A549 treated with RU486 at 1 μM for 4 hours (cell line): ENCODE measurements at places on chromosomes 3 and 15. TPM values are rescaled to one million over a fixed set of nuclear protein-coding genes. Genes with fewer than 3 reads are reported as not detected.

CKMT1B gene
- 2.9 to 6.1 TPM (median 3.4 TPM) in 5 replicates for total RNA-seq

CLDND1 gene
- 50.8 to 66.3 TPM (median 57.8 TPM) in 5 replicates for total RNA-seq

ZNF501 gene
- not detected in 5 replicates for total RNA-seq

GLDN gene
- total RNA-seq = 0.09 TPM in 1 of 5 replicates, not detected in the others

SLC12A1 gene
- total RNA-seq = not detected in 5 replicates

ARL6 gene
- total RNA-seq = 2.8 to 6.3 TPM (median 5.5 TPM) in 5 replicates

GASK1A gene
- total RNA-seq = not detected in 5 replicates

RSRC1 gene
- 24.1 to 35.1 TPM (median 30.4 TPM) in 5 replicates for total RNA-seq
